ENCODE measurements at places on chromosomes 6 and 20. TPM values are rescaled to one million over a fixed set of nuclear protein-coding genes. Genes with fewer than 3 reads are reported as not detected.

The ADISSP gene
- 24.9 TPM for total RNA-seq

The SERPINB1 gene
- 24.7 TPM for total RNA-seq

DNA sequence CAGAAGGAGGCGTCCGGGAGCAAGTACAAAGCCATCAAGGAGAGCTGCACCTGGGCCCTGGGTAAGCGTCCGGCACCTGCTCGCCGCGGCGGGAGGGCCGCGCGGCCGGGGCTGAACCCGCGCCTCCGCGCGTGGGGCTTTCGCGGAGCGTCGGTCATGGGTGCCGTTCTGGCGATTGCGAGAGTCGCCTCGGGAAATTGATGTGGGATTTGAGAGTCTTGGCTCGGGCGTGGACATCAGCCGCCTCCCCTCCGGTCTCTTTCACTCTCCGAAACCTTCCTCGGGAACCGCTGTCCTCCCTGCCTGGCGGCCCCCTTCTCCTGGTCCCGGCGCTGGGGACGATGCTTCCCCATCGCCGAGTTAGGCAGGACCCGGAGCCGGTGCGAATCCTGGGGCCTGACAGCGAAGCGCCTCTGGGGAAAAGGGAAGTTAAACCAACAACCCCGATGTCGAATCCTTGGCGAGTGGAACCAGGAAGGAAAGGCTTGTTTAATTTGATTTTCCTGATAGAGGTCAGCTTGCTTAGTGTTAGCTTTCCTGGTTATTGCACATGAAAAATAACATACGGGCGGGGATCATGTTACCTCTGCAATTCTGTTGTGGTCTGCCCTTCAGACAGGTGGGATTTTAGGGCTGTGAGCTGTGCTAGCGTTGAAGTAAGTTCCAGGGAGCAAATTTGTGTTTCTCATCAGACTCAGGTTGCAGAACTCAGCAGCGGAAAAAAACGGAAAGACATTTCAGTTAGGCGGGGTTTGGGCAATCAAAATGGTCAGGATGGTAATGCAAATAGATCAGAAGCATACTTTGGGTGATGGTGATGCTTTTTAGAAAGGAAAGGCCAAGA, 594 bp downstream of the ARFGEF3 start:
- peak; percentile 14 for DNase-seq
- H3K27me3 ChIP-seq = peaks cover 40% of the 10 kb centered on the region
- H3K36me3 ChIP-seq = no peaks in the 10 kb centered on the region
- H3K27ac ChIP-seq = no peak overlapping the region
- H3K4me3 ChIP-seq = peak overlapping the region; percentile 38

The FIG4 gene
- 30.6 TPM for total RNA-seq

The DCBLD1 gene
- total RNA-seq = 10.5 TPM

- DNase-seq = no peak
- H3K36me3 ChIP-seq = no peaks in the 10 kb centered on the region
- no peaks in the 10 kb centered on the region for H3K4me1 ChIP-seq
- H3K27ac ChIP-seq = no peak overlapping the region
- no peaks in the 10 kb centered on the region for H3K27me3 ChIP-seq
Measured at GRCh38 chr6:74284284-74284683, 588.3 kb downstream of the CD109 start.

GRCh38 chr20:64238851-64239387, 16.6 kb upstream of the PCMTD2 start:
- no peak for DNase-seq
- no peaks in the 10 kb centered on the region for H3K4me1 ChIP-seq
- H3K36me3 ChIP-seq = no peaks in the 10 kb centered on the region

DNA sequence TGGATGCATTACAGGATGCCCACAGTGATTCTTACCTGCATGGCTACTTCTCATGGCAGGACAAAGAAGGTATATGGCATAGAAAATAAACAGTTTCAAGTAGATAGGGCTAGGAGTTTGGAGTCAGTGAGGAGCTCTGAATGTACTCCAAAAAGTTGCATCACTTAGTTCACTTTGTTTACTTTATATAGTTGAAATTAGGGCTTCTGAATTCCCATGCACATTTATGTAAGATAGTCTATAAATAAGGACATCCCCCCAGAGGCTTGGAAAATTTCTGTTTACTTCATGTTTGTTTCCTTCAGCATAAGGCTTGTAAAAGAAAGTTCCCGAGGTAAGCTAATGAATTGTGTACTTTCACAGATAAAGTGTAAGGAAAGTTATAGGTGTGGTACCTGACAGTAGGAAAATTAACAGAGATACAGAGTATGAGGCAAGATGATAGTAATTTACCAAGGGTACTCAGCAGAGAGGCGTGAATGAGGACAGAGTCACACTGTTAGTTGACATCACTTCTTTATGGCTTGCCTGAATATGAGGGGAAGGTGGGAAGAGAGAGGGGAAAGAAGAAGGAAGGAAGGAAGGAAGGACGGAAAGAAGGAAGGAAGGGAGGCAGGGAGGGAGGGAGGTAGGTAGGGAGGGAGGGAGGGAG, 51.1 kb downstream of the ADTRP start:
- H3K27ac ChIP-seq = no peak overlapping the region
- no peak for DNase-seq

DNA sequence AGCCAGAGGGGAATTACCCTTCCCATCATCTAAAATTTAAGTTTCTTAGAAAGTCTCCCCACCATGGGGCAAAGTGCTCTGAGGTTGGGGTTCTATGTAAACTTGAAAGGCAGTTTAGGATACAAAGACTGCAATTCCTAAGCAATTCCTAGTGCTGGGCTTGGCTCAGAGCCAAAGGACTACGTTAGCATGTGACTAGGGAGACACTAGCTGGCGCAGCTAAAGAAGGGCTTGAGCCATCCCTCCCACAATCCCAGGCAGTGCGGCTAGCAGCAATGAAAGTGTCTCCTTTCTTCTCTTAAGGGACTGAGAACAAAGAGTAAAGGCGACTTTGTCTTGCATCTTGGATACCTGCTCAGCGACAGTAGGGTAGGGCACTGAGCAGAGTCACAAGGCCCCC, 306.6 kb upstream of the FKBP1C start:
- no peaks in the 10 kb centered on the region for H3K27me3 ChIP-seq
- DNase-seq = no peak
- no peaks in the 10 kb centered on the region for H3K4me1 ChIP-seq
- H3K27ac ChIP-seq = no peak overlapping the region
- no peak overlapping the region for H3K4me3 ChIP-seq

The CNBD2 gene
- total RNA-seq = 13.2 TPM

DNA sequence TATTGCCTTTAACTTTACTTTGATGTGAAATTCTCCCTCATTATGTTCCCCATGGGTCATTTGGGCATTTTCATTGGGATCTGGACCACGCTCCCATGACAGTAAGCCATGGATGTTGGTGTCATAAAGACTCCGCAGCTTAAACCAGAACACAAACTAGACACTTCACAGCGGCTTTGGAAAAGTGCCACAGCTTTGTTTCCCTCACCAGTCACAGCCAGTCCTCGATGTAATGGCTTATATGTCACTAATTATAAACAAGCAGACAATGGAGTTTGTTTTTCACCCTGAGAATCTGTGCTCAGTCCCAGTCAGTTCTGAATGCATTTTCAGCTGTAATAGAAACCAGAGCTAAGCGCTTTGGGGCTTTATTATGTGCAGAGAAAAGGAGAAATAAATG, 23.2 kb upstream of the DAAM2 start:
- H3K27me3 ChIP-seq = no peaks in the 10 kb centered on the region
- no peak overlapping the region for H3K4me3 ChIP-seq
- H3K4me1 ChIP-seq = no peaks in the 10 kb centered on the region
- H3K27ac ChIP-seq = no peak overlapping the region
- no peaks in the 10 kb centered on the region for H3K36me3 ChIP-seq

The SNAP91 gene
- 4.3 TPM for total RNA-seq

DNA sequence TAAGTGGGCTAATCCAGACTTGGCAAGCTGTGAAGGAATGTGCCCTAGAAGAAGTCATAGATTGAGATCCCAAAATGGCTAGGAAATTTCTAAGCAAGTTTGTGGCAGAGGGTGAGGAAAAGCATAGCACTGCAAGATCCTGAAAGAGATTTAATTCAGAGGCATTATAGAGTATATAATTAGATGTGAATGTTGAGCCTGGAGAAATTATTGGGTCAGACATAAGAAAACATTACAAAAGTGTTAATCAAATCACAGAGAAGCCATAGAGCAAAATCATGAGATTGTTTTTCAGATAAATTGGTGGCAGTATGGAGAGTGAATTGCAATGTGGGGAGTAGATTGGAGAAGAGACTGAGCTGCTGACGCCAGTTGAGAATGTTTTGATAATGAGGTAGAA, 90.0 kb downstream of the CD2AP start:
- no peaks in the 10 kb centered on the region for H3K4me1 ChIP-seq
- no peaks in the 10 kb centered on the region for H3K27me3 ChIP-seq
- DNase-seq = no peak
- H3K4me3 ChIP-seq = no peak overlapping the region

DNA sequence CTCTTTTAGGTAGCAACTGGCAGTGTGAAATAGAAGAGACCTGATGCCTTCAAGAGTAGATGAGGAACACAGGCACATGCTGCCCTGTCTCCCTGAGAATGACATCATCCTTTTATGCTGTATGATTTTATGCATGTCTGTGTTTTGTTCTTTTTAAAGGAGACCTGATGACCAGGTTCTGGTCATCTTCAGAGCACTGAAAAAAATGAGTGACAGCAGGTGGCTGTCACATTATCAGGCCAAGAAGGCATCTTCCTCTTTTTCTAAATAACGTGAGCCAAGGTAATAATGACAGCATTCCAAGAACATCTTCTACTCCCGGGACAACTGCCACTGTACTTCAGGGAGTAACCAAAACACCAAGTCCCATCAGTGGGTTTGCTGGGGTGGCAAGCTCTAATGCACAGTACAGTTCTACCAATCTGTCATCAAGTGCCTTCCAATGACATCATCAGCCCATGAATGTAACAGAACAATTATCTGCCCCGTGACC, 28.9 kb downstream of the CNKSR3 start:
- DNase-seq = no peak
- H3K27ac ChIP-seq = peak overlapping the region; percentile 54
- H3K4me1 ChIP-seq = peaks cover 71% of the 10 kb centered on the region
- no peaks in the 10 kb centered on the region for H3K36me3 ChIP-seq
- no peak overlapping the region for H3K4me3 ChIP-seq

DNA sequence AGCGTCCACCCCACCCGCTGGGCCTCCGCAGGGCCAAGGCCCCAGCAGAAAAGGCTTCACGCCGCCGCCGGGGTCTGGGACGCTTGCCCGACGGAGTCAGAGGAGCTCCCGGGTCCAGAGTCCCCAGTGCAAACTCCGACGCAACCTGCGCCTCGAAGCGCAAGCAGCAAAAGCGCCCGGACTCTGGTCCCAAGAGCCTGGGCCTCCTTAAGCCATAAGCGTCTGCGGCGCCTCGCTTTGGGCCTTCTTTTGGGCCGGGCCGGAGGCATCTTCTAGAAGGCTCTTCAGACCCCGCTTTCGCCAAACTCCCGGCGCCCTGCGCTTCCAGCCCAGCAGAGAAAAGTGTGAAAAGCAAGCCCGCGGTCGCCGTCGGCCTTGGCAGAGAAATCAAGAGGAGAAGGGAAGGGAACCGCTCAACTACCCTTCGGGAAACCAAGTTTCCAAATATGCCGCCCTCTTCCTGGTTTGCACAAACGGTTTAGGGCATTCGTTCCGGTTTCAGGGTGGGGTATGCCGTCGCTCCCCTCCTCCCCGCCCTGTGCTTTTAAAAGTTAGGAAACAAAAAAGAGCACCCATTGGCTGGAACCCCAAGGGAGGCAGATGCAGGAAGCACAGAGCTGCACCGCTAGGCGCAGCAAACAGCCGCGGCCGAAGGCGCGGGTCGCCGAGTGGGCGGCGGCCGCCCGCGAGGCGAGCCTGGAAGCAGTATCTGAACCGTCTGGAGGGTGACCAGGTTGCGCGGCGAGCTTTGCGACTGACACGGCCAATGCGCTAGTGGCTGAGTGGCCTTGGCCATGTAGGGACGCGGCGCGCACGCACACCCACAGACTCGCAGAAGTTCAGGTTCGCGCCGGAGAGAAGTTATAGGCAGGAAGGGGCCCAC, 1.2 kb downstream of the TBX18 start:
- H3K27me3 ChIP-seq = no peaks in the 10 kb centered on the region
- peaks cover 13% of the 10 kb centered on the region for H3K4me1 ChIP-seq
- H3K36me3 ChIP-seq = no peaks in the 10 kb centered on the region
- peak; percentile 51 for DNase-seq
- H3K4me3 ChIP-seq = peak overlapping the region; percentile 82

GRCh38 chr6:143125455-143125854, 64.8 kb downstream of the AIG1 start:
- H3K4me3 ChIP-seq = no peak overlapping the region
- no peaks in the 10 kb centered on the region for H3K36me3 ChIP-seq
- H3K27me3 ChIP-seq = no peaks in the 10 kb centered on the region
- H3K4me1 ChIP-seq = no peaks in the 10 kb centered on the region
- no peak overlapping the region for H3K27ac ChIP-seq
- no peak for DNase-seq

DNA sequence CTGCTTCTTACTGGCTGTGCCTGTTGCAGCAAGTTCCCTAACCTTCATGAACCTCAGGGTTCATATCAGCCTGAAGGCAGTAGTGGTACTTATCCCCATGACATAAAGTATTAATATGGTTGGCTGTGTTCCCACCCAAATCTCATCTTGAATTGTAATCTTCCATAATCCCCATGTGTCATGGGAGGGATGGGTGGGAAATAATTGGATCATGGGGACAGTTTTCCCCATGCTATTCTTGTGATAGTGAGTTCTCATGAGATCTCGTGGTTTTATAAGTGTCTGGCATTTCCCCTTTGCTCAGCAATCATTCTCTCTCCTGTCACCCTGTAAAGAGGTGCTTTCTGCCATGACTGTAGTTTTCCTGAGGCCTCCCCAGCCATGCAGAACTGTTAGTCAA, 61.8 kb downstream of the FAM229B start:
- H3K4me1 ChIP-seq = peaks cover 12% of the 10 kb centered on the region
- no peak for DNase-seq
- H3K36me3 ChIP-seq = peaks cover 48% of the 10 kb centered on the region
- peak overlapping the region; percentile 54 for H3K27ac ChIP-seq

The LYRM4 gene
- total RNA-seq = 31.0 TPM

GRCh38 chr6:6826095-6826901, 237.8 kb downstream of the LY86 start:
- H3K36me3 ChIP-seq = no peaks in the 10 kb centered on the region
- H3K27ac ChIP-seq = no peak overlapping the region
- H3K27me3 ChIP-seq = no peaks in the 10 kb centered on the region
- H3K4me1 ChIP-seq = peaks cover 5% of the 10 kb centered on the region
- no peak for DNase-seq

GRCh38 chr20:6739406-6739805, 28.1 kb upstream of the BMP2 start:
- H3K4me1 ChIP-seq = no peaks in the 10 kb centered on the region
- no peaks in the 10 kb centered on the region for H3K27me3 ChIP-seq
- H3K4me3 ChIP-seq = no peak overlapping the region
- no peak for DNase-seq

GRCh38 chr6:149037051-149037671, 280.4 kb upstream of the TAB2 start:
- no peak overlapping the region for H3K27ac ChIP-seq
- no peaks in the 10 kb centered on the region for H3K4me1 ChIP-seq
- H3K4me3 ChIP-seq = no peak overlapping the region
- H3K27me3 ChIP-seq = no peaks in the 10 kb centered on the region
- DNase-seq = no peak

The OGFR gene
- 82.7 TPM for total RNA-seq

- DNase-seq = peak; percentile 67
- no peaks in the 10 kb centered on the region for H3K36me3 ChIP-seq
- H3K4me1 ChIP-seq = peaks cover 15% of the 10 kb centered on the region
- H3K4me3 ChIP-seq = no peak overlapping the region
- H3K27me3 ChIP-seq = no peaks in the 10 kb centered on the region
- peak overlapping the region; percentile 51 for H3K27ac ChIP-seq
Measured at GRCh38 chr20:49400904-49401303, 81.6 kb downstream of the KCNB1 start.

- DNase-seq = no peak
- H3K27ac ChIP-seq = no peak overlapping the region
- no peaks in the 10 kb centered on the region for H3K36me3 ChIP-seq
- H3K4me3 ChIP-seq = no peak overlapping the region
- H3K27me3 ChIP-seq = no peaks in the 10 kb centered on the region
- H3K4me1 ChIP-seq = peaks cover 6% of the 10 kb centered on the region
Measured at GRCh38 chr6:56958481-56958880, 3.6 kb downstream of the BEND6 start.

Measured in tibial nerve (tissue), 4 donors.